ENCODE measurements at places on chromosomes 1 and 21.

DNA sequence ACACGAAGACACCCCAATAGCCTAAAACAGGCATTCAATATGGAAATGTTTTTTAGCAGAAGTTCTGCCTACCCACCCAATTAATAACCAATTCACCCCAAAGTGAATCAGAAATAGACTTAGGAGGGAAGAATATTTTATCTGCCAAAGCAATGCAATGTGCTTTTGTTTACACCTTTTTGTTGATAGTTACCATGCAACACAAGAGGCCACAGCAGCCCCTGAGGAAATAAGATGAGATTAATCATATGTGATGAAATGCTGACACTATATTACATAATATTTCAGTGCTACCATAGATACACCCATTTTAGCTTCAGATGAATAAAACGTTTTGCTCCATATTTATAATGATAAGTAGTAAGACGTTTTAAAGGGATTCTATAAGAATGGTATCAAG, 60.9 kb upstream of the RGS2 start:
- no peak for DNase-seq

GRCh38 chr1:62247391-62248168, 52.9 kb downstream of the L1TD1 start:
- DNase-seq = no peak

GRCh38 chr1:32111789-32112188, 3.9 kb downstream of the KPNA6 start:
- no peak for DNase-seq

- no peak for DNase-seq
Measured at GRCh38 chr1:210688512-210689234, 360.0 kb downstream of the HHAT start.

DNA sequence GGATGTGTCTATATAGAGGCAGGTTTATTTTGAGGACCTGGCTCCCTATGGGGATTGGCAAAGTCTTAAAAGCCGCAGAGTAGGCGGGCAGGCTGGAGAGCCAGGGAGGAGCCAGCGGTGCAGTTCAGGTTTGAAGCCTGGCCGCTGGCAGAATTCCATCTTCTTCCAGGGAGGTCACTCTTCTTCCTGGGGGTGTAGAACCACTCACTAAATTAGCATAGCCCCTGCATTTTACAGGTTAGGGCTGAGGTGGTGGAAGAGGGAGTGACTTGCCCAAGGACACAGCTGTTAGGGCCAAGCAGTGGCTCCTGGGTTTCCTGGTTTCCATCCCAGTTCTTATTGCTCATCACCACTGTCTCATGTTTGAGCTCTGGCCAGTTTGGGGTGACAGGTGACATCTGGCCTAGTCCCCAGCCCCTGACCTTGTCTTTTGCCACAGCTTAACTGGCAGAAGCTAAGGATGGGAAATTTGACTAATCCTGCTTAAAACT, 1.4 kb downstream of the PINK1 start:
- peak; percentile 28 for DNase-seq

DNA sequence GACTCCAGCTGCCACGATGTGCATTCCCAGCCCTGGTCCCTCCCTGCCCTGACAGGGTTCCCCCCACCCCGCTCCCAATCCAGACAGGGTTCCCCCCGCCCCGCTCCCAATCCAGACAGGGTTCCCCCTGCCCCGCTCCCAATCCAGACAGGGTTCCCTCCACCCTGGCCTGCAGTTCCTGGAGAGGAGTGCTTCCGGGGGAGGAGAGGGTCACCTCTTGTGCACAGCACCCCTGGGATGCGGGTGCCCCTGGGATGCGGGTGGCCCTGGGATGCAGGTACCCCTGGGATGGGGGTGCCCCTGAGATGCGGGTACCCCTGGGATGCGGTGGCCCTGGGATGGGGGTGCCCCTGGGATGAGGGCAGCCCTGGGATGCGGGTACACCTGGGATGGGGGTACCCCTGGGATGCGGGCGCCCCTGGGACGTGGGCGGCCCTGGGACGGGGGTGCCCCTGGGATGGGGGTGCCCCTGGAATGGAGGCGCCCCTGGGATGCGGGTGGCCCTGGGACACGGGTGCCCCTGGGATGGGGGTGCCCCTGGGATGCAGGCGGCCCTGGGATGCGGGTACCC, 36.7 kb upstream of the SLC19A1 start:
- no peak for DNase-seq

GRCh38 chr1:27037518-27037917, 24.9 kb upstream of the TENT5B start:
- no peak for DNase-seq

- no peak for DNase-seq
Measured at GRCh38 chr1:25773441-25774125, 26.4 kb upstream of the SELENON start.

DNA sequence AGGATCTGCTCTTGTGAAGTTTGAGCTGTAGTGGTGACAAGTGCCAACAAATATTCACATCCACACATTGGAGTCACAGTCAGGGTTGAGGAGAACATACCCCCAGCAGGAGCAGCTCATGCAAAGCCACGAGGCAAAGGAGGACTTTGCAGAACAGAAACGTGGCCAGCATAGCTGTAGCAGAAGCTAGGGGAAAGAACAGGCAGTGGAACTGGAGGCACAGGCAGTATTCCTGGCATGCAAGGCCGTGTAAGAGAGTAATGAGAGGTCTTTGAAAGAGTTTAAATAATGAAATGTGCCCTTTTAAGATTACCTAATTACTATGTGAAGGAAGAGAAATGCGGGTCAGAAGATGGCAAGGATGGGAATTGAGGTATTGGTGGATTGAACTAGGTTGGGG, 40.9 kb upstream of the IKBKE start:
- no peak for DNase-seq

- DNase-seq = no peak
Measured at GRCh38 chr21:17834639-17835354, 15.6 kb upstream of the C21orf91 start.

GRCh38 chr1:161013488-161014230, 7.3 kb downstream of the F11R start:
- DNase-seq = no peak

DNA sequence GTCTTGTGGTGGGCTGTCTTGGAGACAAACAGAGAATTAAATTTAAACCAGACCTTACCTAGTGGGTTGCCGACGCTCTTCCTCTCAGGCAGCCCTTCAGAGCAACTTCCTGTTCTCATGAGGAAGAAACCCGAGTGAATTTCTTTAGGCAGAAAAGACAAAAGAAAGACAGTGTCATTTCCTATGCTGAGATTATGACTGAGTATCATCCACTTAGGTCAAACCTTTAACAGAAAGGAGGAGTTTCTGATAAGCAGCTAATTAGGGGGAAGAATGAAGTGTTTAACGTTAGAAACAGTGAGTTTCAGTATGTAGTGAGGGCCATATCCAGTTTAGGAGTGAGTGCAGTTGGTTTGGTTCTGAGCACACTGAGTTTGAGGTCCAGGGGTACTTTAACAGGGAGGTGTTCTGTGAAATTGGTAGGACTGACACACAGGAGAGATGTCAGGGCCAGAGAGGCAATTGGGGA, 38.7 kb downstream of the FASLG start:
- DNase-seq = no peak

DNA sequence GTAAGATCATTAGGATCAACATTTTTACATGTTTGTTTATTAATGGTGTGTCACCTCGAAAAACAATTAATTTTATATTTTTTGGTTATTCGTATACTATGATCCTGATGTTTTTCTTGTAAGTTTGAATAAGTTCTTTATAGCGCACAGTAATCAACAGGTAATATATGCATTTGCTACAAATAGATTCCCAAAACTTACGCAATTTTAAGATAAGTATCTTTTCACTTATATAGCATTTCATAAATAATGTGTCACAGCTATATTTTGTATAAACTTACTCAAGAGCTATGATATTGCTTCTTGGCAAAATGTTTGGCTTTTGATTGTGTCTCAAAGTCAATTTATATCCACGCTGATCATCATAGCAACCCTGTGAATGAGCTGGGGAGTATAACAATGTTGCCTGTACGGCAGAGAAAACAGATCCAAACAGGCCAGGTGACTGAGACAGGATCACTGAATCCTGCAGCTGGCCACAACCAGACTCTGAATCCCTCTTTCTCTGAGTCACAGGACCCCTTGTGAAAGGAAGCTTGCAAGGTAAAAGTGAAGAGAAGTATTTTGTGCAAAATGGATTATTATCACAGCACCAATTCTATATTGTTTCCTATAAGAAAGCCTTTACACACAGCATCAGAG, 48.6 kb downstream of the GNG12 start:
- no peak for DNase-seq

- DNase-seq = no peak
Measured at GRCh38 chr1:191176131-191176530, 698.5 kb upstream of the BRINP3 start.

- no peak for DNase-seq
Measured at GRCh38 chr1:70674941-70675685, 264.0 kb downstream of the CTH start.

DNA sequence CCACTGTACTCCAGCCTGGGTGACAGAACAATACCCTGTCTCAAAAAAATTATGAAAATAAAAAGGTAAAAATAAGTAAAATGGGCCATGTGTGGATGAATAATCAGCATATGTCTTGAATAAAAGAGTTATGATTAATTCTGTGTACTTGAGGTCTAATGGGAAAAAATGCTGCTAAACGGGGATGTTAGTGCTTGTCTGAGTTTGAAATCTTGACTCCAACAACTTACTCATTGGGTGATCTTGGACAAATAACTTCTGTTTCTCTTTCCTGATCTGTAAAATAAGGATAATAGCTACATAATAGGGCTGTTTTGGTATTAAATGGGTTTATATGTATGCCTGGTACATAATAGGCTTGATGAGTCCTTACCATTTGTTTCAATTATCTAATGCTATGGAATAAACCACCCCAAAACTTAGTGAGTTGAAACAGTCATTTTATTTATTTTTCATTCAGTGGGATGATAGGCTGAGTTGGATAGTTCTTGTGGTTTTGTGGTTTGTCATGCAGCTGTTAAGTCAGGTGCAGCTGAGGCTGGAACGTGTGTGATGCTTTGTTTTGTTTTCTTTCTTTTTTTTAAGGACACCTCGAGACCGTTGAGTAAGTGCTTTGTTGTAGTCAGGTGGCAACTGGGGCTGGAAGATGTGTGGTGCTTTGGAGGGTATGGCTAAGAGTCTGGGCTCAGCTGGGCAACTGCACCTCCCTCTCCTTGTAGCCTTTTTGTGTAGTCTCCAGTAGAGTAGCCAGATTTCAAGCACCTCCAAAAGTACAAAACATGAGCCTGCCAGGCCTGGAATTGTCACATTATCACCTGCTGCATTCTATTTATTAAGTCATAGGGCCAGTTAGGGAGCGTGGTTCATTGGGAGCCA, 4.9 kb downstream of the MDM4 start:
- peak; percentile 89 for DNase-seq

DNA sequence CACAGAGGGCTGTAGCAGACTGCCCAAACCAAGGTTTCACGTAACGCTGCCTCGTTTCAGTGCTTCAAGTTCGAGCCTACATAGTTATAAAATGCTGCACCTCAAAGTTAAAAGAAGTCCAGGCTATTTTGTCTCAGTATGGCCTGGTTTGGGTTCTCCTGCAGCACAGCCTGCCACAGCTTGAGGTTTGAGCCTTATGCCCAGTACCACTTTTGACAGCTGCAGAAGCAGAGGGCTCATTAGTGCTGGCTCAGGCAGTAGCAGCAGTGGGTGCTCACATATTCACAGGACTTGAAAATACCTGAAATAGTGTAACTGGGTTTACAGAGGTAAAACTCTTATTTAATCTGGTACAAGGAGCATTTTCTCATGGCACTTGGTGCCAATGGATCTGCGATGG, 15.3 kb downstream of the SPATA46 start:
- no peak for DNase-seq

- DNase-seq = peak; percentile 58
Measured at GRCh38 chr1:116498789-116499628, 71.8 kb downstream of the CD58 start.

GRCh38 chr1:111630567-111630966, 11.0 kb downstream of the RAP1A start:
- DNase-seq = no peak

GRCh38 chr21:42171091-42172053, 47.6 kb upstream of the ABCG1 start:
- DNase-seq = no peak

GRCh38 chr1:11528611-11529261, 49.8 kb downstream of the DISP3 start:
- no peak for DNase-seq

- DNase-seq = no peak
Measured at GRCh38 chr1:169110689-169111447, 4.4 kb downstream of the ATP1B1 start.

- DNase-seq = no peak
Measured at GRCh38 chr1:212359794-212360479, 54.7 kb downstream of the PACC1 start.

DNA sequence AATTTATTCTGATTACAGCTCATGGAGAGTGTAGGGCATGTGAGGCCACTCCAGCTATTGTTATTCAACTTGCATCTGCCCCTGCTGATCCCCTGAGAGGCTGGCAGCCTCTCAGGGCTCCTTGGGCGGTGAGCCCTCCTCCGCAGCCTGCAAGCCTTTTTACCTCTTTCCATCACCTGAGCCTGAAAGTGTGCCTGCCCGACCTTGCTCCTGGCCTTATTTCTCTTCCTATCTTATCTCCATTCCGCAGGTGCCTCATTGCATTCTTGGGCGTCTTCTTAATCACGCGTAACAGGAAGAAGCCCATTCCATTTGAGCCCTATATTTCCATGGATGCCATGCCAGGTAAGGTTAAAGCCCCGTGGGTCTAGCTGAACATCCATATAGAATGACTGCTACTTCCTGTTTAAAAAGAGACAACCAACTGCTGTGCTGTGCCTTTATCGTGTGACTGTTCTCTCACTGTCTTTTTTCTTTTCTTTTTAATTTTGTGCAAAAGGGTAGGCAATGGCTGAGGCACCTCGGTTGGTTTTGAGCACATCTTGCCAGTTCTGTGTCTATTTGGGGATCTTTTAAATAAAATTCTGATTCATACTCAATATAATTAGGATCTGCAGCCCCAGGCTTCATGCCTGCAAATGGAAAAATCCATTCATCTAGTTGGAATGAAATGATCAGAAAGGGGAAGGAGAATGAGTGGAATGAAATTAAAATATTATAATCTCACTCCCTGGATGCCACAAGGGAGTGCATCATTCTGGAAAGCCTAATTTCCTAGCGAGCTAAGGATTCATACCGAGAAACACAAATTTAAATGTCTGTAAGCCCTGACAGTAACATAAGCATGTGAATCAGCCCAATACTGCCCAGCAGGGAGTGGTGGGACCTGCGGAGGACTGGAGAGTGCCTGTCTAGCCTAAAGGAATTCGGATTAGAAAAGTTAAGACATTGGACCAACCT, 38.6 kb upstream of the RCAN3 start:
- peak; percentile 76 for DNase-seq

GRCh38 chr1:8639148-8639547, 178.3 kb downstream of the RERE start:
- no peak for DNase-seq
